Stimulated activated CD8-positive, alpha-beta memory T cell treated with anti-CD3 and anti-CD28 coated beads, Interleukin-4, amount 100 ng/mL, for 48 hours (primary cell): ENCODE measurements at places on chromosomes 3 and 15.

GRCh38 chr15:84828086-84828908 is 11.1 kb downstream of the ALPK3 start:
- DNase-seq: no peak

DNA sequence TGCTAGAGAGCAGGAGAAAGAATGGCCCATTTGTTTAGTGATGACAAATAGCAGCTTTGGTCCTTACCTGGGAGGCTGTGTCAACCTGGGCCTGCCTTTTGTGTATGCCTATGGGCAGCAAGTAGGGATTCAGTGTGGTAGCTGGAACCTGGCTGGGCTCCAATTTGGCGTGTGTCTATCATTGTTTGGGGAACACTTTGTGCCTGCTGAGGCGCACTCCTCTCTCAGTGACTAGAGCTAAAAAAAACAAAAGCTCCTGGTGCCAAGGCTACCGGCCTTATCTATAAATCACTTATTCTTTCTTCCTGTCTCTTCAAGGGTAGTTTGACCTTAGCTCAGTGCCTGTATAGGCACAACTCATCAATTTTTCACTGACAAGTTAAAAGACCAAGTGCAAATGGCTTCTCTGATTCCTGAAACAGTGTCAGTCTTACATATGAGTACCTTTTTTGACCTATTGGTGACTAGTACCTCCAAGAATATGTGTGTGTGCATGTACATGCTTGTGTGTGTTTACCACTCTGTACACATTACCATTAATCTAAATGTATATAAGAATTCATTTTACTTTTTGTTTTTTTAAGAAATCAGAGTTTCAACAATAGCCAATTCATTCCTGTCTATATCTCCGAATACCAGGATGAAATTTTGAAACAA is 54.6 kb downstream of the GMNC start:
- DNase-seq: no peak

DNA sequence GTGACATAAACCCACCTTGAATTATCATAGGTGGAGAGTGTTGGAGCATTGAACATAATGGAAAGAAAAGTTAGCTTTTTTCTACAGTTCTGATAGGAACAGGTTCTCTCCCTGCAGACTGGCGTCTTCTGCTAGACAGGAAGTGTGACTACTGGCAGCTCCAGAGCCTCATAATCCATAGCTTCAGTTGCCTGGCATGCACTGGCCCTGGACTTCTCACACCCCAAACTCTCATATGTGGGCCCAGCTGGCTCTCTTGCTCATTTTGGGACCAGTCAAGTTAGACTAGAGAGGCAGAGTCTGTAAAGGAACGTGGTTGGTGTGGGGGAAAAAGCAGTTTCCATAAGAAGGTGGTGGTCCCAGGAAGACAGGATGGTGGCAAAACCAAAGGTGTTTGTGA is 180.1 kb downstream of the VGLL4 start:
- no peak for DNase-seq

- no peak for DNase-seq
Measured at GRCh38 chr3:136714020-136714419, 38.2 kb downstream of the STAG1 start.

- no peak for DNase-seq
Measured at GRCh38 chr15:94761574-94761973, 530.2 kb downstream of the MCTP2 start.

DNA sequence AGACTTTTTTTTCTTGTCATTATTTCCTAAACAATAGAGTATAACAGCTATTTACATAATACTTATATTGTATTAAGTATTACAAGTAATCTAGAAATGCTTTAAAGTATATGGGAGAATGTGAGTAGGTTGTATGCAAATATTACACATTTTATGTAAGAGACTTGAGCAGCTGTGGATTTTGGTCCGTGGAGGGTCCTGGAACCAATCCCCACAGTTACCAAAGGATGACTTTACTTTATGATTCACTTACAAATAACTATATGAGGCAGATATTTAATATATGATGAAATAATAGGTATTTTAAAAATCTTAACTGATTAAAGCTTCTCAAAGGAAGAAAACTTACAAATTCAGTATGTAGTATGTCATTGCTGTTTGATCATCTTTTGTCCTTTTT is 56.3 kb downstream of the PPP2R3A start:
- no peak for DNase-seq

GRCh38 chr15:81060470-81060869 is 59.7 kb downstream of the TLNRD1 start:
- DNase-seq: no peak

DNA sequence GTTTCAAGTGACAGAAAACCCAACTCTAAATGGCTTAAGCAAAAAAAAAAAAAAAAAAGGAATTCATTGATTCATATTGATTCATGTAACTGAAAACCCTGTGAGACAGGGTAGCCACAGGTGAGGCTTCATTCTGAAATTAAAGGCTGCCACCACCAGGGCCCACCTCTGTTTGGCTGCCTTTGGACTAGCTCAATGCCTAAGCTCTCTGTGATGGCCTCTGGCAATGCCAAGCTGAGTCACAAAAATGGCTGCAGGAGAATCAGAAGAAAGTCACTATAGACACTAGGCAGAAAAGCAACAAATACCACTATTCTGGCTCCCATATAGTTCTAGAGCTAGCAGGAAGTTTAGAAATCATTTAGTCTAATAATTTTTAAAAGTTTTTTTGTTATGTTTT is 38.2 kb upstream of the GYG1 start:
- DNase-seq: no peak

GRCh38 chr15:41970456-41970855 is 1.9 kb downstream of the EHD4 start:
- peak; percentile 22 for DNase-seq

DNA sequence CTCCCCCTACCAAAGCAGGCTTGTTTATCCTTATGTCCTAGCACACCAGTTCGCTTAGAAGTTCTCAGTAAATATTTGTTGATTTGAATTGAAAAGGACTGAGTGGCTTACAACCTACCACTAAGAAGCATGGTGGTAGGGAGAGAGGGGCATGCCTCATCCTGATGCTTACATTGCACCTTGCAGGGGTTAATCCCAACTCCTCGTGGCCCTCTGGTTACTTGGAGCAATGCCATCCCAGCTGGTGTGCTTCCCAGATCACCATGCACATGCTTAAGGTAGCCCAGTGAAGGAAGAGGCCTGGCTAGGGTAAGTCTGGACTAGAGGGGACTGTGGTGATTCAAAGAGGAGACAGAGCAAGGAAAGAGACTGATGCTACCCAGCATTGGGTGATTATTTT is 253.3 kb downstream of the CLSTN2 start:
- DNase-seq: no peak

GRCh38 chr3:113794526-113794925 is 44.1 kb upstream of the GRAMD1C start:
- no peak for DNase-seq

- DNase-seq: peak; percentile 17
Measured at GRCh38 chr15:93026380-93026817, 62.6 kb downstream of the RGMA start.

DNA sequence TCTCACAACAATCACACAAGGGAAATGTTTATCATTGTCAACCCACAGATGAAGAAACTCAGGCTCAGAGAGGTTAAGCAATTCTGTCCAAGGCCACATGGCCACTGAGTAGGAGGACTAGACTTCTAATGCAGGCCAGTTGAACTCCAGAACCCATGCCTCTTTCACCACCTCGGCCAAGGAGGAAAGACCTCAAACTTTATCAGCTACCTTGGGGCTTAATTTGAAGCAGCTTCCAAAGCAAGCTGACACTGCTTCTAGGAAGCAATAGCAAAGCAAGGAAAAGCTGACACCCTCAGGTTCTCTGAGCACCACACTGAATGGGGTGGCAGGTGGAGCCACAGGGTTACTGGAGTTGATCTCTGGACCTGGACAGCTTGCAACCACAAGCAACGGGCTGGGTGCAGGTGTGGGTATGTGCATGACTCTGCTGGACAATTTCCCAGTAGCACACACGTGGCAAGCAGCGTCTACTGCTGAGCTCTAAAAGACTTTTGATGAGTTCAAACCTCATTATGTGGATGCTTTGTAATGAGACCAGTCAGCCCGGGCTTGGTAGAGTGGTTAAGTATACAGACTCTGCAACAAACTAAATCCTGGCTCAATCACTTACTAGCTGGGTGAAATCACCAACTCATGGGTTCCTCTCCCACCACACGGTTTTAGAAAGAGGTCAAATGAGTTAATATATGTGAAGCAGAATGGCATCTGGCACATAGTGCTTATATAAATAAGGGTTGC is 23.1 kb downstream of the CCNL1 start:
- DNase-seq: no peak

DNA sequence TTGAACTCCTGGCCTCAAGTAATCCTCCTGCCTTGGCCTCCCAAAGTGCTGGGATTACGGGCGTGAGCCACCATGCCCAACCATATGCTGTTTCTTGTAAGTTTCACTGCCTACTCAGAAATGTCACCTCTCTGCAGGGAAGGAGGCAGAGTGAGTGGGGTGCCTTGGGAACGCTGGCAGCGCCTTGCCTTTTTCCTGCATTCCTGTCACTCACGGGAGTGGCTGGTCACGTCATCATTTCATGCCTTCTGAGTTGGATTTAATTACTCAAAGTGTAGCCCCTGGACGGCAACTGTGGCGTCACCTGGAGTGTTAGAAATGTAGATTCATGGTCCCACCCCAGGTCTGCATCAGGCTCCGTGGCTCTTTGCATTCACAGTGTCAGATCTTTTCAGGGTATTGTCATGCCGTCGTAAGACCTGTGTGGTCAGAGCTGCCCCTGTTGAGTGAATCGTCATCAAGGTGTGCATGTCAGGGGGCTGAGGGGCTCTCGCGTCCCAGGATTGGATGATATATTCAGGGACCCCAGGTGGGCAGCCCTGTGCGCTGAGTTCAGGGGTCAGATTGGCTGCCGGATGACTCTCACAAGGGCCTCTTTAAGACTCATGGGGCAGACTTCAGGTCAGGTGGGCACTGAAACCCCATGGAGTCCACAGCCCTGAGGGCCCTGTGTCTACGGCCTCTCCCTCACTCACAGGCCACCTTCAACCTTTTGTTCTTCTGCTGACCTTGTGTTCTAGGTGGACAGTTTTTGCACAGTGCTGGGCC is 65.9 kb upstream of the KLHL25 start:
- DNase-seq: no peak
